T-helper 22 cell (primary cell): ENCODE measurements at places on chromosomes 1 and 21.

DNA sequence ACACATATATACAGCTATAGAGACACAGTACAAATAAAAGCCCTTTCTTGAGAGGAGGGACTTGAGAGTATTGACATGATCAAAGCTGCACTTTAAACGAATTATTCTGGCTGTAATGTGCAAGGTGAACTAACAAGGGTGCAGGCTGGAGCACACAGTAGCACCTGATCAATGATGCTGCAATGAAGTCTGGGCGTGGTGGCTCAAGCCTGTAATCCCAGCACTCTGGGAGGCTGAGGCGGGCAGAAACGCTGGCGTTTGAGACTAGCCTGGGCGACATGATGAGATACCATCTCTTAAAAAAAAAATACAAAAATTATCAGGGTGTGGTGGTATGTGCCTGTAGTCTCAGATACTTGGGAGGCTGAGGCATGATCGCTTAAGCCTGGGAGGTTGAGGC is 14.1 kb upstream of the CTH start:
- DNase-seq: no peak

DNA sequence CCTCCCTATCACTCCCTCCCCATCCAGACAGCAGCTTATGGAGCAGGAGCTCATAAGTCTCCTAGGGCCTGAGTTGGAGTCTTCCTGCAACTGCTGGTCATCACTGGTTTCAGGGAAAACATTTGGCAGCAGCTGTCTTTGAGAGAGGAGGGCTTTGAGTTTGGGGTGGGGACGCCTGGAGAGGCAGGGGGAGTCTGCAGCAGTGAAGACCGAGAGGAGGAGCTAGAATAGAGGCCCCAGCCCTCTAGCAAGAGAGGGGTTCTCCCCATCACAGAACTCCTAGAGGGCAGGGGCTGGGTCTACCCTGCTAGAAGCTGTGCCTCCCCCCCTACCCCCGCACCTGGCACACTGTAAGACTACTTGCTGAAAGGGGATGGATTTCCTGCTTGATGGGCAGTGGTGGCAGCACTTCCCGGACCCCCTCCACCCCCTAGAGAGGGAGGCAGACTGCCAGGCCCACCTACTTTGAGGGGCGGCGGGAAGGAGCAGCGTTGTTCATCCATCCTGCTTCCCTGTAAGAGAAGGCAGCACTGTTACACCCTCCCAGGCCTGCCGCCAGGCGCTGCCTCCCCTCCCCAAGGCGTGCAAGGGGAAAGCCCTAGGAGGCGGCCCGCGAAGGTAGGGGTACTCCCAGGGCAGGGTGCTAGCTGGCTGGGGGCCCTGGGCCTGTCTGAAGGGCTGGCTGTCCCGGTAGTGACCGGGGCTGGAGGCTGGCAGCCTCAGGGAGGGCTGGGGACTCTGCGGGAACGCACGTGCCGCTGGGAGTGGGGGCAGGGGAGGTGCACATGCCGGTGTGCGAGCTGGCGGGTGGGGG is 50.4 kb downstream of the RAP1GAP start:
- DNase-seq: no peak

DNA sequence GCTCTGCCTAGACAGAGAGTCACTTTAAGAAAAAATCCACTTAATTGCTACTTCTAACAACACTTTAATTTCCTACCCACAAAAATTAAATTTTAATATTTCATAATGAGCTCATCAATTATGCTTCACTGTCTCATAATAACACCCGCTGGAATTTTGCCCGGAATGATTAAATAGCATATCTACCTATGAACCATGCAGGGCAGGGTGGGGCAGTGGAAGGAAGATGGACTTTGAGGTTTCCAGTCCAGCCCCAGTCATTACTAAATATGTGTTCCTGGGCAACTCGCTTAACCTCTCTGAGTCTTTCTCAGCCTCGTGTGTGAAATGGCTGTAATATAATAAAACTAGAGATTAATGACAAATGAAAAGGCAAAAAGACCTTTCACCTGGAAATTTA is 32.8 kb upstream of the SLC45A1 start:
- no peak for DNase-seq

- no peak for DNase-seq
Observed at GRCh38 chr1:213728593-213729536, 258.9 kb upstream of the PROX1 start.

DNA sequence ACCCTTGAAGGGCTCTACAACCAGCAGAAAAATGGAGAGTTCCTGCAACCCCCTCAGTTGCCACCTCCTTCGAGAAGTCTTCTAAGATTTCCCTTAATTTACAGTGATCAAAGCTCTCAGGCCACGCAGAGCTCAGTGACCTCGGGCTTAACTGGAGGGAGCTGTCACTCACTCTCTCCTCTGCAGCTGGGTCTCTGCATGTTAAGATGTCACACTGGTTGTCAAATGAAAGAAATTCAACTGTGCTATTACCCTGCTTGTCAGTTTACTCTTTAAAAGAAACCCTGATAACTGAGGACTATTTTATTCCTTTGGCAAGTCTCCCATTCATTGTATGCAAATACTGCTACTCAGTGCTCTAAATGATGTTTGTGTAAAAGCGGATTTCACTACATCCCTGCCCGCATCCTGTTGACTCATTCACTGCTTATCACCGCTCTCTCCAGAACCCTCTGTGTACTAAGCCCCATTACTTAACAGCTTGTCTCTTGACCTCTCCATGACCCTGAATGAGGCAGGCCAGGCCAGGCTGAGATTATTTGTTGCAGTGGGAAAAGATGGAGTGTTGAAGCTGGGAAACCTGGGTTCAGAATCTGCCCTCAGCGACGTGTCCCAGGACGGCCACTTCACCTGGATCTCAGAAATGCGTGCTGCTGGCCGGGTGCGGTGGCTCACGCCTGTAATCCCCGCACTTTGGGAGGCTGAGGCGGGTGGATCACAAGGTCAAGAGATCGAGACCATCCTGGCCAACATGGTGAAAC is 13.7 kb downstream of the DHRS3 start:
- peak; percentile 59 for DNase-seq

- DNase-seq: no peak
Observed at GRCh38 chr1:16061266-16061665, 12.2 kb downstream of the FAM131C start.

- no peak for DNase-seq
Observed at GRCh38 chr1:84121360-84121759, 22.7 kb upstream of the PRKACB start.

- no peak for DNase-seq
Observed at GRCh38 chr1:93871366-93871765, 7.6 kb downstream of the DNTTIP2 start.

DNA sequence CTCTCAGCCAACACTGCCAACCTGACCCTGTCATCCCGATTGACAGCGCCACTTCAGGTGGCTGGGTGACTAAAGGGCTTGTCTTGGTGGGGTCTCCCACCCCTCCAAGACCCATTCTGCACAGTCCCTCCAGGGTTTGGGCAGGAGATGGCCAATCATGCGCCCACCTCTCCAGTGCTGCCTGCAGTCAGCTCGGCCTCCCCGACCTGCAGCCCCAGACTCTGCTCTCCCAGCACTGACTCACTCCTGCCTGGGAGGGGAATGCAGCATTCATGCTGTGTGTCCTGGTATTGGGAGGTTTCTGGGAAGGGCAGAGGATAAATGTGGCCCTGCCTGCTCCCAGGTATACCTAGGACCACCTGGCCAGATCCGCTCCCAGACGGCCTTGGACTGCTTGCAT is 9.7 kb downstream of the TMEM81 start:
- DNase-seq: no peak

DNA sequence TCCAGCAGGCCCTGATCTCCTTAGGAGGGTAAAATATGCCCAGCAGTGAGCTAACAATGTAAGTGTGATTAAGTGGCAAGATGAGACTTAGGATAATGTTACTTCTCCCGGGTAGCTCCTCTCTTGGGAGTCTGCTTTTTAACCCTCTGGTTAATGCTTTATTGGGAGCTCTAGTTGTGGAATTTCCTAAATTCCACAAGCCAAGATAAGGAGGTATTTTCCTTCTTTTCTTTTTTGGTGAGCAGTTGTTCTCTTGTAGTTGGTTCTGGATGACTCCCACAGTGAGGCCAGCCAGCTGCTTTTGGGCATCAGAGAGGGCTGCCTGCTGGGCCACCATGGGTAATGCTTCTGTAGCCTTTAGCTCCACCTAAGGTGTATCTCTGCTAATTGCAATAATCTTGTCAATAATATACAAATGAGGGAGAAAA is 19.3 kb downstream of the C1orf52 start:
- no peak for DNase-seq

GRCh38 chr1:37446874-37447273 is 27.5 kb upstream of the ZC3H12A start:
- no peak for DNase-seq

DNA sequence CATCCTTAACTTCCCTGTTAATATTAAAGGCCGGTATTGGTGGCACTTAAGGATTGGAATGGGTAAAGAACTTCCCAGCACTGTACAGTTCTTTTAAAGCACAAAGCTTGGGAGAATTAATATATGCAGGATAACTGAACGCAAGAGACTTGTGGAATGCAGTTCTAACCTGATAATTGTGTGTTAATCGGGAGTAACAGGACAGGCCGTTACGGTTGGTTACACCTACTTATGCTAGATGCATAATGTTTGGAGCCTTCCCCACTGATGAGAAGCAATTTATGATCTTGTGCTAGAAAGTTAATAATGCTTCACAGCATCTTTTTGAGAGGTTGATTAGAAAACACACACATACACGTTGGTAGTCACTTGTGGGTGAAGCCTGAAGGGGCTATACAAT is 7.0 kb downstream of the CHTOP start:
- no peak for DNase-seq

DNA sequence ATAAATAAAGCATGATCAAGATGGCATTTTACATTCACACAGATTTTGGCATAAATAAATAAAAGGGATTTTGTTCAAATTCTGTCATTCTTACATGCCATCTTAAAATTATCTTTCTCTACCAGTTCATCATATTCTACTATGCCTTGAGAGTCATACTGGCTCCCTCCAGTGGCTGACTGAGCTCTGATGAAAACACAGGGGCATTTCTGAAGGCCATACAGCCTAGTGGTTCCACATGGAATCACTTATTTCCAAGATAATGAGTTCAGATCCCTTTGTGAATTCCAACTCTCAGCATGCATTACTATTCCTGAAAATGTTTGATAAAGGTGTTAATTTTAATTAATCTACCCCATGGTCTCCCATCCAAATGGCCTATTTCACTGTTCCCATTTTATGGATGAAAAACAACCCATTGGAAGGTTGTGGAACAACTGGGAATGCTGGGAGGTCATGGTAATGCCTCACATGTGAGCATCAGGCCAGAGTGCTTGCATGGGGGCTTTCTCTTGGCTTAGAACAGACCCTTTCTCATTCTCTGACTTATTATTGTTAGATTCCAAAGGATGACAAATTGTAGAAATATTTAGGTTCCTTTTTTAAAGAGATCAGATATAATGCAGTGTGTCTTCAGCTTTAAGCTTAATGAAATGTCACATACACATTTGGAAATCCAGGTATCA is 622.4 kb upstream of the PKN2 start:
- no peak for DNase-seq

DNA sequence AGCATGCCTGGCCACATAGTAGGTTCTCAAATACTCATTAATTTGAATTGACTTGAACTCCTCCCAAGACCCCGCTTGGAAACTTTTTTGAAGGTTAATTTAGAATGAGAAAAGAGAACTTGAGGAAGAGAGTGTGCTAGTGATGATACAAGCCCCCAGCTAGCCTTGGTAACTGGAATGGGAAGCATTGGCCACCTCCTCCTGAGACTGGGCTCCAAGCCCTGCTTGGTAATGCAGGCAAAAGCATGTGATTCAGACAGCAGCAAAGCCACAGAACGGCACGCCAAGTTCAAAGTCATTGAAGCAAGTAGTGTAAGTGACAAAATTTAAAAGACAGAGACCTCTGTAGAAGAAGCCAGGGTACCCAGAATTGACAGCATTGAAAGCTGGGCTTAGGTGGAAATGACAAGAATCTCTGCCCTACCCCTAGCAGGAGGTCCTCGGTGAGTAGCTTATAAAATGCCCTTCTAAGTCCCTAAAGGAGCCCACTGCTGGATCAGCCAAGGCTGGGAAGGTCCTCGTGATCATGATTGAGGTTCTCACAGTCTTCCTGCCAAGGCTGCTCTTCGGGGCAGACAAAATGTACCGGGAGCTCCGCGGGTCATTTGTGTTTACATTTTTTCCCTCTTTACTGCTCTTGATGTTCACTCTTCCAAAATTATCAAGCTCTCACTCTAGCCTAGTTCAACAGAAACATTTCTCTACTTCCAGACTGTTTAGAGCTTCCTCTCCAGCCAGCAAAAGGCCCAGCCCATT is 99.4 kb downstream of the TSEN15 start:
- DNase-seq: no peak

GRCh38 chr1:50476800-50477199 is 53.6 kb upstream of the DMRTA2 start:
- no peak for DNase-seq

DNA sequence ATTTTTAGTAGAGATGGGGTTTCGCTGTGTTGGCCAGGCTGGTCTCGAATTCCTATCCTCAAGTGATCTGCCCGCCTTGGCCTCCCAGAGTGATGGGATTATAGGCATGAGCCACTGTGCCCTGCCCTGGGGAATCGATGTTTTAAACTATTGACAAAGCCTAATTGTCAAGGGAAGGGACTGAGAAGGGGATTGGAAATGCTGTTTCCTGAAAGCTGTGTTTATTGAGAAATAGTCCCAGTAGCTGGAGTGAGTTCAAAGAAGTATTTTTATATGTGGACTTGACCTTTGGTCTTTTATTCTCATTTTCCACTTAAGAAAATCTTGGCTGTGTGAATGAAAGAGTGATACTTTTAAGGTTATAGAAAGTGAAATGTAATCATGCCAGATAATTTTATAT is 47.5 kb downstream of the KIF1B start:
- DNase-seq: no peak

DNA sequence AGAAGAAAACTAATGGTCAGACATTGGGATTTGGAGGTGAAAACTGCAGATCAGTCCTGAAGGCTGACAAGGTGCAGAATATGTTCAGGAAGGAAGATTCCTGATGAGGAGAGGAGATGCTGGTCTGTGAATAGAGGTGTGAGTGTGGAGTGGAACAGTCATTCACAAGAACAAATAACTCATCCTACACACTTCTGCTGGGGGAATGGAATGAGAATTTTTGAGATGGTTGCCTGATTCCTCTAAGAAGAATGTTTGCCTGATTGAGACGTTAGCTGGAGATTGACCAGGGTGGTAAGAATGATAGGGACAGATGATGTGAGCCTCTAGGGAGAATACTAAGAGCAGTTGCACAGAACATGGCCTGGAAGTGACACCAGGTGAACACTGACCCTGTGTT is 4.1 kb downstream of the S100A7 start:
- no peak for DNase-seq

- DNase-seq: no peak
Observed at GRCh38 chr1:226325178-226325577, 16.2 kb upstream of the LIN9 start.

- DNase-seq: no peak
Observed at GRCh38 chr1:198079432-198079951, 77.3 kb upstream of the NEK7 start.

DNA sequence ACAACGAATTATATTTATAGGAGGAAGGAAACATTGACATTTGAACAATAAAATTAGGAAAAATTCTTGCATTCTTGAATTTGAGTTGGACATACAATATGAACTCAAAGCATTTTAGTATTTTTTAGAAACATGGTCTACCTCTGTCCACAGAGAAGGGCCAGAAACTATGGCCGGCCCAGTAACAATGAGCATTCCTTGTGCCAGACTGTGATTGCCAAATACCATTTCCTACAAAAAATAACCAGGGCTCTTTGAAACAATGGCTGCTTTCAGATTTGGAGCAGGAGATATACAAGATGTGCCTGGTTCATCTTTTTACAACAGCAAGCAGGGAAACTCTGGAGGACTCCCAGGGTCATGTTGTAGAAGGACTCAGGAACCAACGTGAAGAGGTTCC is 38.4 kb downstream of the NOS1AP start:
- no peak for DNase-seq

- DNase-seq: peak; percentile 48
Observed at GRCh38 chr1:226798427-226799411, 59.6 kb upstream of the ITPKB start.
